ENCODE measurements at places on chromosomes 2 and 18.

GRCh38 chr2:223576873-223577272 is 25.3 kb downstream of the SCG2 start:
- no peak for DNase-seq

DNA sequence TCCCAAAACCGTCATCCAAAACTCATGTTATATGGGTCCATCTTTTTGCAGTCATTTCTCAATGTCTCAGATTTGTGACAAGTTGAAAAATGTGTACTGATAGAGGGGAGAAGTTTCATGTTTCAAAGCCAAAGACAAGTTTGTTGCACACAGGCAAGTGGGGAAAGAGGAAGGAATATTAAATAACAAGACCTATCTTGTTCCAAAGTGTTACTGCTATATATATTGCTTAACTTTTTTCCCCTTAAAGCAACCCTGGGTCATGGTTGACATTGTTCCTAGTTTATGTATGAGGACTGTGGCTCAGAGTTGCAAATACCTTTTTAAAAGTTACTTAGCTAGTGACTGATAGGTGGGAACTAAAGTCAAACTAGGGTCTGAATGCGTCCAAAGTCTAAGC is 1.7 kb downstream of the ITGA4 start:
- no peak for DNase-seq

DNA sequence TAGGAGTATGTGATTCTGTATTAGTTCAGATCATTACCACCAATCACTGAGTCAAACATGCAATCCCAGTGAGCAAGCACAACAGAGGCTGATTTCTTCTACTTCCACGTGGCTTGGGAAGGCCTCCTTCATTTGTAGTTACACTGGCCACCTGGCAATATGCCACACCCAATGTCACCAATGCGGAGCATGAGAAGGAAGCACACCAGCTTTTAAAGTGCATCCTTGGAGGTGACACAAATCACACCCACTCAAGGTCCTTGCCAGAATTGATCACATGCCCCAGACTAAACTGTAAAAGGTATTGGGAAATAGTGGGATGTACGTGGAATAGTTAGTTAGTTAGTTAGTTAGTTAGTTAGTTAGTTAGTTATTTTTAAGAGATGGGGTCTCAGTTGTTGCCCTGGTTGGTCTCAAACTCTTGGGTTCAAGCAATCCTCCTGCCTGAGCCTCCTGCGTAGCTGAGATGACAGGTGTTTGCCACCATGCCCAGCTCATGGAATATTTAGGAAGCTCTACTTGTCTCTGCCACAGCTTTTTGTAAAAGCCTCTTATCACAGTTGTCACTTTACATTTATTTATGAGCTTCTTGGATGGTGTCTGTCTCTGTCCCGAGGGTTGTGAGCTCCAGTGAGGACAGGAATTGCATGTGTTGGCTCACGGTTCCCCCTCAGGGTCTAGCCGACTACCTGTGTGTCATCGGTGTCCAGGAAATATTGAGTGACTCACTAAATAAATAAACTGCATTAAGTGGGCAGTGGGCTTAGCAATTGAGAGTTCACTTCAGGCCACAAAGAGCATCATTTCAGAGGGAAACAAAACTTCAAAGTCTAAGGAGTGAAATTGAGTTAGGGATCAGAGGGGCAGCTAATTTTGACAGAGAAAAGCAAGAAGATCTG is 28.1 kb upstream of the CAB39 start:
- DNase-seq: no peak

GRCh38 chr2:159164457-159164911 is 122.0 kb downstream of the WDSUB1 start:
- no peak for DNase-seq

GRCh38 chr18:59432803-59433597 is 73.9 kb upstream of the LMAN1 start:
- no peak for DNase-seq

- DNase-seq: no peak
These were observed 56.9 kb downstream of the WDR75 start for GRCh38 chr2:189498205-189498604.

DNA sequence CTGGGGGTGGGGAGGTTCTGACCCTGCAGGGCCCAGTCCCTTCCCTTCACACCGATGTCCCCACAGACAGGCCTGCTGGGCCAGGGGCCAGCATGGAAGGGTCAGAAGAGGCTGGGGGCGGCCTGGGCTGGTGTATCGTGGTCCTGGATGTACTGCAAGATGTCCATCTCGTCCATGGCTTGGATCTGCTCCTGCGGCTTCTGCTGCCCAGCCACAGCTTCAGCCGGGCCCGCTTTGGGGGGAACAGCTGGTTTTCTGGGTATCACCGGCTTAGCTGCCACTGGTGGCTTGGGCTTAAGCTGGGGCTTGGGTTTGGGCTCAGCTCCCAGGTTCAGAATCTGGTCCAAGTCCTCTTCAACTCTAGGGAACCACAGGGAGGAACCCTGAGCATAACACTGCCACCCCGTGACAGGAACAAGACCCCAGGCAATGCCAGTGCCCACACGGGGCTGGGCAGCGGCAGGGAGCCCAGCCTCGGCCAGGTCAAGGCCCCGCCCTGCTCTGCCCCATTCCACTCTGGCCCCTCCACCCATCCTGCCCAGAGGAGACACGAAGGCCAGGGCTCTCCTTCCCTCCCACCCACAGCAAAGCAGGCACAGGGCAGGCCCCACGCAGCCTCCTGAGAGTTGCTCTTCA is 31.9 kb downstream of the HS1BP3 start:
- no peak for DNase-seq

- DNase-seq: no peak
These were observed 33.3 kb upstream of the PAX3 start for GRCh38 chr2:222332116-222332515.

- DNase-seq: no peak
These were observed 1.7 kb upstream of the TMEM185B start for GRCh38 chr2:120224735-120225548.

GRCh38 chr18:39403121-39403520 is 1837.5 kb upstream of the CELF4 start:
- no peak for DNase-seq

- DNase-seq: no peak
These were observed 271.8 kb upstream of the HS6ST1 start for GRCh38 chr2:128590309-128591021.

DNA sequence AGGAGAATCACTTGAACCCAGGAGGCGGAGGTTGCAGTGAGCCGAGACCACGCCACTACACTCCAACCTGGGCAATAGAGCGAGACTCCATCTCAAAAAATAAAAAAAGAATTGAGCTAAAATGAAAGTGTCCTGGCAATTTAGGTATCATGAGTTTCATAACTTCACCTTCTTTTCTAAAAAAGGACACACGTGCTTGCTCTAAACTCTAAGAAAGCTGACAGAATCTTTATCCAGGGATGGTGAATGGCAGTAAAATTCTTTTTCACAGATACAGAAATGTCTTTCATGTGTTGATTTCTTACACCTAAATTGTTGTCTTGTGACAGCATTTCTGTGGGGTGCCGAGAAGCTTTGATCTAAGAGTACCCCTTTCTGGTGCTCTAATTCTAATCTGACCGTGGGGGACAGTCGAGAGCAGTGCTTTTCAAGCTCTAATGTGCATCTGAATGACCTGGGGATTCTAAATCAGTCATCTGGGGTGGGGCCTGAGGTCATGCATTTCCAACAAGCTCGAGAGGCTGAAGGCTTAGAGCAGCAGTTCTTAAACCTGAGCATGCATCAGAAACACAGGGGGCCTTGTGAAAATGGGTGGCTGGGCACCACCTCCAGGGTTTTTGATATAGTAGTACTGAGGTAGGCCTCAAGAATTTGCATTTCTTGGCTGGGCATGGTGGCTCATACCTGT is 42.1 kb upstream of the REL start:
- no peak for DNase-seq

- no peak for DNase-seq
These were observed 767 bp upstream of the NPPC start for GRCh38 chr2:231926761-231927565.

GRCh38 chr2:158718196-158718585 is 76.9 kb upstream of the DAPL1 start:
- no peak for DNase-seq

DNA sequence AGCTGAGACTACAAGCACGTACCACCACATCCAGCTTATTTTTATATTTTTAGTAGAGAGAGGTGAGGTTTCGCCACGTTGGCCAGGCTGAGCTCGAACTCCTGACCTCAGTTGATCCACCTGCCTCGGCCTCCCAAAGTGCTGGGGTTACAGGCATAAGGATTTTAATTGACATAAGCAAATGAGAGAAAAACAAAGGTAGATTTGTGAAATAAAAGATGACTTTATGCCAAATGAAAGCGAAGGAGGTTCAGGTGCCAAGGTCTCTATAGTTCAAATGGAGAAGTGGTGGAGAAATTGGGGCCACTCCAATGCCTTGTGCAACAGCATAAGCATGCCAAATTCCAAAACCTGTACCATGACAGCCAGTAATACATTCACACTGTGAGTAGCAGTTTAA is 180.6 kb downstream of the MREG start:
- no peak for DNase-seq

GRCh38 chr2:86185517-86186212 is 9.6 kb downstream of the IMMT start:
- DNase-seq: peak; percentile 18

- DNase-seq: no peak
These were observed 1329.8 kb downstream of the DSC3 start for GRCh38 chr18:29712785-29713184.

DNA sequence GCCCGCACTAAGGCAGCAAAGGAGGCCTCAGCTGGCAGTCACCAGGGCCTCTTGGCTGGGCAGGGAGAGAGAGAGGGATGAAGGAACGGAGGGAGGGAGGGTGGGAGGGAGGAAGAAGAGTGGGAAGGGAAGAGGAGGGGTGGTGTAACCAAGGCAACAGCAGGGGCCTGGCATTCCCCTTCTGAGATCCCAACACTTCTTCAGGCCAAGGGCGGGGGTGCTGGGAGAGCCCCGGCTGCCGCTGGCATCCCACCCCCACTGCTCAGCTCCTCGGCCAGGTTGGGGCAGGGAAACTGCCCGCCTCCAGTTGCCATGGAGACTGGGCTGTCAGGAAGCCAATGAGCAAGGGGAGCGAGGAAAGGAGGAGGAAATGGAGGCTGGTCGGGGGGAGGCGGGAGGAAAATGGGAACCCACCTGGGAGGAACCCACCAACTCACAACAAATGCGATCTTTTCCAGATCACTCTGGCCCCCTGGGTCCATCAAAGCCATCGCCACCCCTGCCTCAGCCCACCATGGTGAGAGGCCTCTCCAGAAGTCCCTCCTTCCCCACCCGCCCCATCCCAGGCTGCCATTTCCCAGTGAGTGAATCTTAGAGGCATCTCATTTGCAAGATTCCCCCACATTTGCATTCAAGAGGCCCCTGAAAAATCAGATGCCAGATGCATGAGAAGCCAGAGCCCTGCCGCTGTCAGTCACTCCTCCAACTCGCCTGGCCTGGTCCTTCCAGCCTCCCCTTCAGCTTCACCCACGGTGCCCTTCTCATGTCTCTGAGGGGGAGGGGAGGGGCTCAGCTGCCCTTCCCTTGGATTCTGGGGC is 12.4 kb downstream of the SH2D6 start:
- no peak for DNase-seq
